Neural progenitor cell (in vitro differentiated cells): ENCODE measurements at places on chromosomes 16 and 17. TPM values are rescaled to one million over a fixed set of nuclear protein-coding genes. Genes with fewer than 3 reads are reported as not detected.

DNA sequence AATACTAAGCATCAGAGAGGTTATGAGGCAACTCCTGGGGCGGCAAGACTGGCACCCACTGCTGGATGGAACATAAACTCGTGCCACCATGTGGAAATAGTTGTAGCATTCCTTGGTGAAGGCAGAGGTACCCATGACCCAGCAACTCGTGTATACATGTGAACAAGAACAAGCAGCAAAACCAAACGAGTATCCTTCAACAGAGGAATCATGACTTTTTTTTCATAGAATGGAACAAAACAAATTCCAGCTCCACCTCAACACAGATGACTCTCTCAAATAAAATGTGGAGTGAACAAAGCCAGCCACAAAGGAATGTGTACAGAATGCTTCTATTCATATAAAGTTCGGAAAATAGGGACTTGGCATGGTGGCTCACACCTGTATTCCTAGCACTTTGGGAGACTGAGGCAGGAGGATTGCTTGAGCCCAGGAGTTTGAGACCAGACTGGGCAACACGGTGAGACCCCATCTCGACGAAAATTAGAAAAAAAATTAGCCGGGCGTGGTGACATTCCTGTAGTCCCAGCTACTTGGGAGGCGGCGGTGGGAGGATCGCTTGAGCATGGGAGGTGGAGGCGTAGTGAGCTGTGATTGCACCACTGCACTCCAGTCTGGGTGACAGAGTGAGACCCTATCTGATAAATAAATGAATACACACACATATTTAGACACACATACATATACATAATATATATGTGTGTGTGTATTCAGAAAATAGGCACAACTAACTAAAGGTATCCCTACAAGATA is 35.3 kb downstream of the B9D1 start:
- H3K36me3 ChIP-seq, result peaks cover 11% of the 10 kb centered on the region
- no peak overlapping the region for H3K4me3 ChIP-seq
- H3K4me1 ChIP-seq, result no peaks in the 10 kb centered on the region

DNA sequence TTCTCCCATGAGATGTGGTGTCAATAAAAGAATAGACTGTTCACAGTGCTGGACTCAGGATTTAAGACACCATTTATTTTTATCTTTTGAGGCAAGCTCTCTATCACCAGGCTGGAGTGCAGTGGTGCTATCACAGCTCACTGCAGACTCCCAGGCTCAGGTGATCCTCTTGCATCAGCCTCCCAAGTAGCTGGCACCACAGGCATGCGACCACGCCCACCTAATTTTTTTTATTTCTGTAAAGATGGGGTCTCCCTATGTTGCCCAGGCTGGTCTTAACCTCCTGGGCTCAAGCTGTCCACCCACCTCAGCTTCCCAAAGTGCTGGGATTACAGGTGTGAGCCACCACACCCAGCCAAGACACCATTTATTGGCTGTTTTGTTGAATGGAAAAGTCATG is 18.6 kb upstream of the DRG2 start:
- no peak for DNase-seq
- no peaks in the 10 kb centered on the region for H3K27me3 ChIP-seq
- no peaks in the 10 kb centered on the region for H3K36me3 ChIP-seq
- H3K4me1 ChIP-seq, result no peaks in the 10 kb centered on the region
- H3K27ac ChIP-seq, result no peak overlapping the region

DNA sequence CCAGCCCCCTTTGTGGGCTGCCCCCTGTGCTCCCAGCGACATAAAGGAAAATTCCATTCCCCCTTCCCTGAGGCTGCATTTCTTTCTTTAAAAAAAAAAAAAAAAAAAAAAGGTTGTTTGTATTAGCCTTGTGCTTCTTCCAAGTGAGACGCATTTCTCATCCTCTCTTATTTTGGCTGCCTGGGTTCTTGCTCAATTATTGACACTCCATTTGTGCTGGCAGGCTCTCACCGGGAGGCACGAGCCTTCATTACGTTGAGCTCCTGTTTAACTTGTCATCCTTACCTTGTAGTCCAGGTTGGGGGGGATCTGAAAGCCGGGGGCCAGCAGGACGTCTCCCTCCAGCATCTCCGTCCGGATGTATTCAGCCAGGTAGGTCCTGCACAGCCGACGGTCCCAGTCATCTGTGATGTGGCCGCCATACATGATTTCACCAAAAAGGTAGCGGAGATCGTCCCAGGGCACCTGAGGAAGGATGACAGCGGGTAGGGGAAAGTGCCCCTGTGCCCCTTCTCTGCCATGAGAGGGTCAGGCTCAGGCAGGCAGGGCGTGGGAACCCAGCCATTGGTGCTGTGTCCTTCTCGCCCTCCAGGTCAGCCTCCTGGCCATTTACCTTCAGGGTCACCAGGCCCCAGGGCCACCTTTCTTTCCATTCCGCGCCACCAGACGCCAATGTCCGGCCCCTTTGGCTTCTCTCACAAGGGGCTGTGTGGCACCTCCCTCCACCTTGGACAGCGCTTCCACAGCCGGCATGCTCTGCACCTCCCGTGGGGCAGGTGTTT is 50.6 kb downstream of the PGS1 start:
- DNase-seq, result no peak
- H3K36me3 ChIP-seq, result no peaks in the 10 kb centered on the region
- no peaks in the 10 kb centered on the region for H3K4me1 ChIP-seq
- H3K27ac ChIP-seq, result no peak overlapping the region
- H3K27me3 ChIP-seq, result no peaks in the 10 kb centered on the region

GRCh38 chr16:67543582-67543981 is 15.0 kb downstream of the RIPOR1 start:
- peaks cover 19% of the 10 kb centered on the region for H3K27me3 ChIP-seq
- H3K4me3 ChIP-seq, result no peak overlapping the region
- H3K36me3 ChIP-seq, result no peaks in the 10 kb centered on the region
- no peak overlapping the region for H3K27ac ChIP-seq

Gene HBA1
- total RNA-seq, result not detected in 2 replicates

Gene SMCR8
- total RNA-seq, result 8.9 and 11.9 TPM in 2 replicates

Gene TGFB1I1
- total RNA-seq, result 0.09 TPM in 1 of 2 replicates, not detected in the other

Gene UBN1
- 28.4 and 32.7 TPM in 2 replicates for total RNA-seq

Gene SCN4A
- total RNA-seq, result 1.8 and 4.2 TPM in 2 replicates
